ENCODE measurements at places on chromosomes 6 and 20.
A peak's percentile ranks its signal among the peaks of the same experiment; 100 is the strongest.

DNA sequence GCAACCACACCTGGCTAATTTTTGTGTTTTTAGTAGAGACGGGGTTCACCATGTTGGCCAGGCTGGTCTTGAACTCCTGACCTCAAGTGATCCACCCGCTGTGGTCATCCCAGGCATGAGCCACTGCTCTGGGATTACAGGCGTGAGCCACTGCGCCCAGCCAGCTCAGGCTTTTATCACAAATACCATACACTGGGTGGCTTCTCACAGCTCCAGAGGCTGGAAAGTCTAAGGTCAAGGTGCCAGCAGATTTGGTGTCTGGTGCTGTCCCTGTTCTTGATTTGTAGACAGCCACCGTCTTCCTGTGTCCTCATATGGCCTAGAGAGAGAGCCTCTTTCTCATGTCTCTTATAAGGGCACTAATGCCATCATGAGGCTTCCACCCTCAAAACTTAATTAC, 25.9 kb downstream of the SHLD1 start:
- no peak for DNase-seq

DNA sequence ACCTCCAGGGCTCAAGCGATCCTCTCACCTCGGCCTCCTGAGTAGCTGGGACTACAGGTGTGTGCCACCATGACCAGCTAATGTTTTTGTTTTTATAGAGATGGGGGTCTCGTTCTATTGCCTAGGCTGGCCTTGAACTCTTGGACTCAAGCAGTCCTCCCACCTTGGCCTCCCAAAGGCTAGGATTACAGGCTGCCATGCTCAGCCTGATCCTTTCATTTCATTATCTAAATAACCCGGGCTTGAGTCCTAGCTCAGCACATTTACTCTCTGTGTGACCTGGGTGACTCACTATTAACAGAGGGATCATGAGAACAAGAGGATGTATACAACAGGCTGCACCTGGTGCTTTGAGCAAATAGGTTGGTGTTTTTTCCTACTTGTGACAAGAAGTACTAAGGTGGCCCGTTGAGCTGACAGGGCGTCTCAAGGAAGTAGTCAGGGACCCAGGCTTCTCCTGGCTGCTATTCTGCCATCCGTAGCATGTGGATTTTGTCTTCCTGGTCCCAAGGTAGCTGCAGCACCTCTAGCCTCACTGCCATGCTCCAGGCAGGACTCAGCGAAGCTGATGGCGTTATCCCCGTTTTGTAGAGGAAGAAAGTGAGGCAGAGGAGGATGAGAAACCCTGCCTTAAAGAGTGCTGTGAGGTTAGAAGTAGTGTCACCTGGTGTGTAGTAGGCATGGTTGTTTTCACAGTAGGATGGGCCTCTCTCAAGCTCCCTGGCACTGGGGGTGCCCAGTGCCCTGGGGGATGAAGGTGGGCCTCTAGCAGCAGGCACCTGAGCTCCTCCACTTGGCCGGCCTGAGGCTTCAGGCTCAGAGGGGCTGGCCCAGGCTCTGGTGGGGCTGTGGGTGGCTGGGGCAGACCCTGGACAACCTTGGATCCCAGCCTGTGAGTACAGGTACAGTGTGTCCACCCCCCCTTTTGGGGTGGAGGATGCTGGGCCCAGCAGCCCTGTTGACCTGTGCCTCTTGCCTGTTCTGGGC, 62.4 kb downstream of the ADNP start:
- no peak for DNase-seq

- no peak for DNase-seq
Observed at GRCh38 chr20:48841196-48841874, 13.5 kb upstream of the PREX1 start.

GRCh38 chr20:22905658-22906057, 129.5 kb upstream of the SSTR4 start:
- peak; percentile 2 for DNase-seq

DNA sequence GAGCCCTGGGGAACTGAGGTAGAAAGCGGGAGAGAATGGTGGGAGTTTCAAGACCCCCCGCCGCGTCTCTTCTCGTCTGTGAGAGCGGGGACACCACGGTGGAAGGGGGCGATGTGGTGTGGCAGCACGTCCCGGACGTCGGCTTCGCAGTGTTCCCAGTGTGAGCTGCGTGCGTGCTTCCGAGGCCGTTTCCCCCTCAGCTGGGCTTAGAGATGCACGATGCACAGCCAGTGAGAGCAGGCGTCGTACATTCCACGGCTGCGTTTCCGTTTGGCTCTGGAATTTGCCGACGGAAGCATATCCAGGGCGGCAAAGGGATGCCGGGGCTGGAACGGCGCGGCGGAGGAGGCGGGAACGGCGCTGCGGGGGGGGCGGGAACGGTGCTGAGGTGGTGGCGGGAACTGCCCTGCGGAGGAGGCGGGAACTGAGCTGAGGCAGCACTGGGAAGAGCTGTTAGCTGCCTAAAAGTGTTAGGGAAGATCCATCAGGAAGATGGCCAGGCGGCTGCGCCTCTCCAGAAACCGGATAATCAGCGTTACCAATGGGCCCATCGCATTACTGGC, 37.7 kb downstream of the KIF25 start:
- peak; percentile 63 for DNase-seq

GRCh38 chr6:43521836-43522235, 4.9 kb downstream of the POLR1C start:
- no peak for DNase-seq

DNA sequence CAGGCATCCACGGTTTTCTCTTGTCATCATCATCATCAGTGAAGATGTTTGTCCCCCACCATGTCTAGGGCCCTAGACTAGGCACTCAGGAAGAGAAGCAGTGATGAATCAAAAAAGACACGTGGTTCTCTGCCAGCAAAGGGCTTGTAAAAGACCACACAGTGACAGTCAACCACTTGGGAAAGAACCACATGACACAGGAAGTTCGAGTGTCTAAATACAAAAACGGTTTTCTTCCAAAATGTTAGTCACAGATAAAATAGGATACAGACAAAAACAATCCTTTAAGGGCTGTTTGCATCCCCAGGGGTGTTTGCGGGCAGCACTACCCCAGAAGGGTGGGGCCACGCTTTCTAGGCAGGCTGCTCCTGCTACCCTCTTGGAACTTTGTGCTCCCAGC, 356.8 kb upstream of the AGPAT4 start:
- no peak for DNase-seq

- no peak for DNase-seq
Observed at GRCh38 chr20:62310757-62311121, 7.9 kb downstream of the ADRM1 start.

DNA sequence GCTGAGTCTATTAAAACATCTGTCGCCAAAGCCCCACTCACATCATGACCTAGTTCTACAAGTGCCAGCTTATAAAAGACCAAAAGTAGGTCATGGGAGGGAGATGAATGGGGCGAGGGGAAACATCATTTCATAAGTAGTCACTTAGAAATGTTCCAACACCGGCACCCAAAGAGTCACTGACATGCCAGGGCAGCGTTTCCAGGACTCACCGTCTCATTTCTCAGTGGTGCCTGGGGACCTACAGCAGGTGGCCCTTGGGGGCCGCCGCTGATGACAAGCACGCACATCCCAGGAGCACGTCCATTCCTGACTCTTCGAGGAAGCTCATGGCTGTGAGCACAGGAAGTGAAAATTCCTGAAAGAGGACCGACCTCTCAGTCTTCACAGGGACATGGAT, 260.4 kb downstream of the CDH4 start:
- DNase-seq = no peak
